ENCODE measurements at places on chromosomes 7 and 10.

DNA sequence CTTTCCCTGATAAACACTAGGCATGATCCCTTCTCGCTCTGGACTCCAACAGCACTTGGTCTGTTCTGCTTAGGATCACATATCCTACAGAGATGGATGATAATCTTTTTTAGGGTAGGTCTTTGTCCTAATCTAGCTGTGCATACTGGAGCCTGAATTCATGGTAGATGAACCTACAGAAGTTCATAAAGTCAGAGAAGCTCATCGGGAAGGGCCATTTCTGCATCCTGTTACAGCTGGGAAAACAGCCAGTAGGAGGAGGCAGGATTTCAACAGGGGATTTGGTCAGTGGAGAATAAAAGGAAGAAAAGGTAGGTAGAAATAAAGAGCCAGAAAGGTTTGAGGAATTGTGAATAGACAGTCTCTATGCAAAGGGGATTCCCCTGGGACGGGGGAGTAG, 101.4 kb downstream of the ANK3 start:
- DNase-seq = no peak

DNA sequence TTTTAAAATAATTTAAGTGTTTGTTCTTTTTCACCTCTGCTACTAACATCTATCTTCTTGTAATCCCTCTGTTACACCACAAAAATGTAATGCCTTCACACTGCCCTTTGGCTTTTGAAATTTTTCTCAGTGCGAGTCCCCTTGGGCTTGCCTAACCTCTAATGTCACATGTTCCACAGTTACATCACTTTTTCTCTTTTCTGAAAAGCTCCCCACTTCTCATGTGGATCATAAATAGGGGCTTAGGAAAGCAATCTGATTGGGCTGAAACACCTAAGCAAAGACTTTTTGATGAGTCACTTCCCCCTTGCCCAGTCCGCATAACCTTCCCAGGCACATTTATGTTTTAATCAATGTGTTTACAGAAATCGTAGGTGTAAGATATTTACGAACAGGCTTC, 288.2 kb downstream of the IPMK start:
- no peak for DNase-seq

- no peak for DNase-seq
Observed at GRCh38 chr7:88216276-88216675, 3.6 kb downstream of the SRI start.

DNA sequence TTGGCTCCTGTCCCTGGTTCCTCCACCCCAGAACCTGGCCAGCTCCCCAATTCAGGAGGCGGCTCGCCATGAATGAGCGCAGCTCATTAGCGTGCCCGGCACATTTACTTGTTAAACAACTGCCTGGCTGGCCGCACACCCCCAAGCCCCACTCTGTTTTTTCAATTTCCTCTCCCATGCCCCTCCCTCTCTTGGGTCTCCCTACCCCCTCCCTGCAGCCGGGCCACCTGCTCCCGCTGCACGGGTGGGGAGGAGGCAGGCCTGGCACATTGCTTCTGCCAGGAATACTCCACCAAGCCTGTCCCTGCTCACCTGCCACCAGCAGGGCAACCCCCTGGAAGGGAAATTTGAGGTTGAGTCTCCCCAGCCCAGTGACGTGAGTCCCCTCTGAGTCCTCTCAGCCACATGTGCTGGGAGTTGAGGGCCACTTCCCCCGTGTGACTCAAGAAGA, 2.5 kb upstream of the SLIT1 start:
- no peak for DNase-seq

GRCh38 chr10:48444266-48444665, 137.8 kb downstream of the MAPK8 start:
- no peak for DNase-seq

- no peak for DNase-seq
Observed at GRCh38 chr10:89164920-89165319, 42.2 kb downstream of the CH25H start.

- DNase-seq = no peak
Observed at GRCh38 chr7:820341-820740, 11.9 kb upstream of the SUN1 start.

- DNase-seq = no peak
Observed at GRCh38 chr10:116713846-116714245, 28.5 kb downstream of the HSPA12A start.

GRCh38 chr7:92246360-92247101, 757 bp downstream of the ANKIB1 start:
- no peak for DNase-seq

- DNase-seq = no peak
Observed at GRCh38 chr7:2996141-2996540, 47.5 kb downstream of the CARD11 start.

- DNase-seq = no peak
Observed at GRCh38 chr10:116637830-116638229, 17.1 kb downstream of the PNLIPRP2 start.

DNA sequence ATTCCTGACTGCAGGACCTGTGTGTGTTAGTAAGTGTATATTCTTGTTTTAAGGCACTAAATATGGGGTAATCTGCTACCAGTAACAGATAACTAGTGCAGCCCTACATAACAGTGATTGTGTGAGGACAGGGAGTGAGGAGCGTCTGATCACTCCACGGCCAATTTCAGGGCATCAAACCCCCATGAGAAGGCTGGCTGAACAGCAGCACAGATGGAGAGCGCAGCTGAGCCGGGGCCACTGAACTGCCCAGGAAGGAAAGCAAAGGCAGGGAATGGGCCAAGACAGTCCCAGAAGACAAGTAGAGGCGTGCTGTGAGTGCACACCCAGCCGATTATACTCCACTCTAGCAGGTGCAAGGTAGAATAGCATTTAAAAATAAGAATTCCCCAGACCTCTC, 157.1 kb upstream of the CHST15 start:
- no peak for DNase-seq
